ENCODE measurements at places on chromosomes 7 and 10.
A peak's percentile ranks its signal among the peaks of the same experiment; 100 is the strongest.

- no peak for DNase-seq
Measured at GRCh38 chr10:88113657-88114272, 250.3 kb downstream of the PTEN start.

DNA sequence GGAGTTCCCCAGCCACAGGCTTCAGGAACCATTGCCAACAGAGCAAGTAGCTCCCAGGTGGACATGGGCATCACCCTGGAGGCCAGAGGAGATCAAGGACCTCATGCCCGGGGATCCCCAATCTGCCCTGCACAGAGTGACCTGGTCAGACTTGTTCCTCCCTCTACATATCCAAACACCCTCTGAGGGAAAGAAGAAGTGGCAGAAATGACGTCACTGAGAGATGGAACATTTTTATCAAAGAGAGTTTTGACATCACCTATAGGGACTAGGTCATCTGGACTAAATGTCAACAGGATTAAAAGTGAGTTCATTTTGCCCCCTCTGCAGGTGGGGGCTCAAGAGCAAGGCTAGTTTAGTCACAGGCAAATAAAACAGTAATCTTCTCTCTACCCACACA is 273.7 kb downstream of the SKAP2 start:
- no peak for DNase-seq

GRCh38 chr7:111089822-111090426 is 1.0 kb upstream of the LRRN3 start:
- DNase-seq, result peak; percentile 69

GRCh38 chr7:127536394-127536691 is 49.1 kb downstream of the GCC1 start:
- DNase-seq, result no peak

- no peak for DNase-seq
Measured at GRCh38 chr7:144817001-144817400, 18.9 kb downstream of the TPK1 start.

GRCh38 chr7:518630-519483 is 789 bp downstream of the PDGFA start:
- DNase-seq, result peak; percentile 82

- DNase-seq, result no peak
Measured at GRCh38 chr7:37961251-37961650, 40.8 kb downstream of the EPDR1 start.

DNA sequence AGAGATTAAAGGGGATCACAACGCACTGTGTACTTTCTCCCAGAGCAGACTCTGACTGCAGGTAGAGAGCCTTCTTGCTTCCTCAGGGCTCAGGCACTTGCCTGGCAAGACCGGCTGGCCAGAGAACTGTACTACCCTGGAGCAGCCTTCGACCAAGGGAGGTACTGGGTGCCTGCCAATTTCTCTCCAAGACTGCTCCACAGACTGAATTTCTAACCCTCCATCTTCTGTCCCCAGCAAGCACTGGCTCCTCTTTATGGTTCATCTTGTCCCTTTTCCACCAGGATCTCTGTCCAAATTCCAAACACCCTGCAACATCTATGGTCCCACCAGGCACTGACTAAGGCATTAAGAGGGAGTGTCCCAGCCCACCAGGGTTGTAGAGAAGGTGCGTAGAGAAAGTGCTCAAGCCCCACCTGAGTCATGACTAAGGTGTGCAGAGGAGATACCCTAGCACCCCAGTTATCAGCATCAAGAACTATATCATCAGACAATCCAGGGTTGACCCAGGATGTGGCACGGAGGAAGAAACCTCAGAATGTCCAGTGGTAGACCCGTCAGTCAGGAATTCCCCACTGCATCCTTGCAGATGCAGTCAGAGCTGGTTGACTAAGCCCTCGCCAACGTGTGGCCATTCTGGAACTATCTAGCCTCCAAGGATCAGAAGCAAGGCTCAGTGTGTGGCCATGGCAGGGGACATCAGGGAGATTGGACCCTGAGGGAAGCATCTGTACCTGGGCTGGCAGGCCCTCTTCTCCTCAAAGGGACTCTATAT is 60.9 kb upstream of the CAMK2B start:
- no peak for DNase-seq

DNA sequence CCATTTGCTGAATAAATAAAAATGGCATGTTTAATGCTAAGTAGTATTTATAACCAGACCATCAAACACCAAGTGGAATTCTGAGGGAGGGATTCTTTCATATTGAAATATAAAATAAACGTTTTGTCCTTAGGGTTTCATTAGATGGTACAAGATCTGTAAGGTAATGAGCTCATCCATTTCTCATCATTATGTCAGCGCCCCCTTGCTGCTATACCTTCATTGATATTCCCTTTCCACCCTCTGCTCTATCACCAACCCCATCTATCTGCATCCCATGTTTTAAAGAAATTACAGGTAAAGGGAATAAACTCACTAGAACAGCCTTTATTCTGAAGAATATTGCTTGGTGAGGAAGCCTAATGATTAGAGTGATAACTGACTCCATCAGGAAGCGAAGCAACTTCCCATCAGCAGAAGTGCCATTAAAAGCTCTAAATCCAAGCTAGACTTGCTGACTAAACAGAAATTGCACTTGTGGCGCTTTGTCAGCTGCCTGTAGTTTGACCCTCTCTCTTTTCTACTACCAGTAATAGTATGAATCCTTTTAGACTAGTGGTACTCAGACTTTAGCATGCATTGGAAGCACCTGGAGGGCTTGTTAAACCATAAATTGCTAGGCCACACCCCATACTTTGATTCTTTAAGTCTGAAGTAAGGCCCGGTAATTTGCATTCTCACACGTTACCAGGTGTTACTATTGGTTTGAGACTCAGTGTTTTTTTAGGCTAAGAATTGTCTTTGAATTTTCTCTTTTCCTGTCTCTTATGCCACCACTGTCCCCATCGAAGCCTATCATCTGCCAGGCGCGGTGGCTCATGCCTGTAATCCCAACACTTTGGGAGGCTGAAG is 27.5 kb downstream of the ADD3 start:
- DNase-seq, result no peak

- DNase-seq, result no peak
Measured at GRCh38 chr7:77232467-77232866, 32.8 kb upstream of the FGL2 start.

GRCh38 chr10:124918906-124919305 is 23.0 kb upstream of the ZRANB1 start:
- DNase-seq, result no peak

DNA sequence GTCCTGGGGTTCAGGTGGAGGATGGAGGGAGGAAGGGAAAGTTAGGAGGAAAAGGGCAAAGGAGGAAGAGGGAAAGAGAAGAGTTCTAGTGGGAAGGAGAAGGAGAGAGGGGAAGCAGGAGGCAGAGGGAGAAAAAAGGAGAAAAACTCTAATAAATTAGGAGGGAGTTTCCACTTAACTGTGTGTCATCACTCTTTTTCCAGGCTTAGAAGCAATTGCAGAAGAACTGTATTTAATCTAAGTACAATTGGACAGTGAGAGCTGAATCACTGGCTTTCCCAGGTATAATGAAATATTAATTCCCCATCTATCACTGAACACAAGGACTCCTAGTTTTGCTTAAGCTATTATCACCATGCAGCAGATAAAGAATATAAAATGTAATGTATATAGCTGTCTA is 76.8 kb downstream of the CREB3L2 start:
- DNase-seq, result no peak

- no peak for DNase-seq
Measured at GRCh38 chr10:35822316-35822715, 180.2 kb upstream of the FZD8 start.

- peak; percentile 42 for DNase-seq
Measured at GRCh38 chr10:50275650-50276235, 24.4 kb upstream of the ASAH2 start.

DNA sequence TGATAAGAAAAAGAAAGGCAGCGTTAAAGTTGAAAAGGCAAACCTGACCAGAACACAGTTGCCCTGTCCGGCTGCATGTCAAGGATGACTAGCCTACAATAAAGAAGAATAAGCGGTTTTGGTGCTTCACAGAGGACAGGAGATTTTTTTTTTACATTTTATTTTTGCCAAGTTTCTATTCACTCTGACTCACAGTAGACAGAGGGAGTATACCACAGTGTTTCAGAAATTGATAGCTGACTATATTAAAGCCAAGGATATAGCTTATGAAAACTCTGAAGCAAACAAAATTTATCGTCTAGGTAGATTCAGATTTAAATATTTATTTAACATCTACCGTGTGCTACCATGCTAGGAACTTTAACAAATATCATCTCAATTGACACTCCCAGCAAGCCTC is 16.9 kb upstream of the POLR1F start:
- no peak for DNase-seq

GRCh38 chr10:95177429-95177828 is 16.6 kb upstream of the ACSM6 start:
- DNase-seq, result no peak

GRCh38 chr7:95628831-95629439 is 32.6 kb upstream of the PDK4 start:
- DNase-seq, result peak; percentile 34

- no peak for DNase-seq
Measured at GRCh38 chr7:124130-124949, 68.0 kb upstream of the FAM20C start.

- no peak for DNase-seq
Measured at GRCh38 chr7:84040355-84040754, 154.2 kb downstream of the SEMA3A start.

GRCh38 chr7:44867073-44867995 is 18.0 kb downstream of the PURB start:
- peak; percentile 85 for DNase-seq

GRCh38 chr7:105389889-105390288 is 1.2 kb upstream of the SRPK2 start:
- no peak for DNase-seq

- no peak for DNase-seq
Measured at GRCh38 chr10:129470103-129470851, 3.2 kb downstream of the MGMT start.

DNA sequence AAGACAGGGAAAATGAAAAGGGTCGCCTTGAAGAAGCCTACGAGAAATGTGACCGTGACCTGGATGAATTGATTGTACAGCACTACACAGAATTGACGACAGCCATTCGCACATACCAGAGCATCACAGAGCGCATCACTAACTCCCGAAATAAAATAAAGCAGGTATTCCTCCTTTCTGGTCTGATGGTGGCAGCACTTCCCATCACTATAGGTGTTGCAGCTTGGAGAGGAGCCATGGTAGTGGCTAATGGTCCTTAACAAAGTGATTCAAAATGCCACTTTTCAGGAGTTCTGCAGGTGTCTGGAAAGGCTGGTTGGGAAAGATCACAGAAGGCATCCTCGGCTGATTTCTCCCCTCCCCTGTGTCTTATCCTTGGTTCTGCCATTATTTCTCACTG is 22.1 kb downstream of the EXOC4 start:
- peak; percentile 41 for DNase-seq

DNA sequence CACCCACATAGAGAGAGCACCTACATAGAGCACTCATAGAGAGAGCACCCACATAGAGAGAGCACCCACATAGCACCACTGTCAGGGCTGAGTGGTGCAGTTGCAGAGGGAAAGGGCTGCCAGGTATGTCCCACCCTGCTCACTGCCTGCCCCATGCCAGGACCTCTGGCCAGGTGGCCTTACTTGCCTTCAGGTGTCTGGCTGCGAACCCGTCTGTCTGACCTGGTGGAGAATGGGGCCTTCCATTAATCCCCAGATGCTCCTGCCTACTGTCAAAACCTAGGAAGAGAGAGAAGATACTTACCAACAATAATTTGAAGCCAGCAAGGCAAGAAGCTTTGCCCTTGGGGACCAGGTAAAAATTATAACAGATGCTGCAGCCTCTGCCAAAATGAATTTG is 51.1 kb downstream of the INSIG1 start:
- no peak for DNase-seq

DNA sequence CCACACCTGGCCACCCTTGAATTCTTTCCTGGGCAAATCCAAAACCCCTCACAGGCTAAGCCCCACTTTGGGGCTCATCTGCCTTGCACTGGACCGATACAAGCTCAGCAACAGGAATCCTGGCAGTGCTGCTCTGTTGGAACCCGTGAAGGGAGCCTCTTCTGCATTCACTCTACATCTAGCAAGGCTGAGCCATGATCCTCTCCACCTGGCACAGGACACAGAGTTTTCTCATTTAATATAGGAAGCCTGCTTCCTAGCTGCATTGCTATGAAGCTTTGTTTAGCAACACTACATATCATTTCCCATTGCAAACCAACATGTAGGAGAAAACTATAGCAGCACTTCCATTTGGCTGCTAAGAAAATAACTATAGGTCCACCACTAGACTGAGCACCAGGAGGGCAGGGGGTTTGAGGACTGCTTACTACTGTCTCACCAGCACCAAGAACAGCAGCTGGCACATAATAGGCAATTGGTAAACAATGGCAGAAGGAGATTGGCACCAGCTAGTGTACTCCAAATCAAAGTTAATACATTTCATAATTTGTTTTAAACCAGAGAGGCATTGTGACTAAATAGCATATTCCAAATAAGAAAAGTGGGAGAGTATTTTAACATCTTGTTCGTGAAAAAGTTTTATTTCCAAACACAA is 56.1 kb downstream of the CPVL start:
- no peak for DNase-seq

DNA sequence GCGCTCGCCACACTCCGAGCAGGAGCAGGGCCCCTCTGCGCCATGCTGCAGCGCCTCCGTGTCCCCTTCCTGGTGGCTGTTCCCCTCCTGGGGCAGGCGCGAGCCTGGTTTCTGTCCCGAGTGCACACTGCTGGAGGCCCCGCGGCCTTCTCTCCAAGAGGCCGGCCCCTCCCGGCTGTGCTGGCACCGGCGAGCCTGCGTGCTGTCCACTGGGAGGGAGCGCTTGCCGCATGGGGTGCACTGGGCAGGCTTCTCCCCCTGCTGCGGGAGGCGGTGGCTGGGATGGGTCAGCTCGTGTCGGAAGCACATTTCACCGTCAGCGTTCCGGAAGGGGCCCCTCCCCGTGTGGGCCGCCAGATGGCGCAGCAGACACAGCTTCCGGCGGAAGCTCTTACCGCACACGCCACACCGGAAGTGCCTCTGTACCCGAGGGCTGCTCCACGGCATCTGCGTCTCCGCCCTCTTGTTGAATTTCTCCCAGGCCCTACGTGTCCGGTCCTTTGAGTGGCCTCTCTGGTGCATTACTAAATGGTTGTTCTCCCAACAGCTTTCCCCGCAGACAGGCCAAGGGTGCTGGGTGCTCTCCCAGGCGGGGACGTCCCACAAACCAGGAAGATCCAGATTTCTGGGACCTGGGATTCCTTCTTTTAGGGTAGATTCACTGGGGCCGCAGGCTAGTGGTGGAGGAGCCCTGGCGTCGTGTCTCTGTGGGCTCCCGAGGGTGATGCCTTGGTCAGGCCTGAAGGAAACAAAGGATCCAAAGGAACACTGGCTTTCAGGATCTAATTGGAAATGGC is 18.7 kb downstream of the ZNF786 start:
- DNase-seq, result no peak

GRCh38 chr10:31683682-31684081 is 244.9 kb downstream of the ARHGAP12 start:
- no peak for DNase-seq

DNA sequence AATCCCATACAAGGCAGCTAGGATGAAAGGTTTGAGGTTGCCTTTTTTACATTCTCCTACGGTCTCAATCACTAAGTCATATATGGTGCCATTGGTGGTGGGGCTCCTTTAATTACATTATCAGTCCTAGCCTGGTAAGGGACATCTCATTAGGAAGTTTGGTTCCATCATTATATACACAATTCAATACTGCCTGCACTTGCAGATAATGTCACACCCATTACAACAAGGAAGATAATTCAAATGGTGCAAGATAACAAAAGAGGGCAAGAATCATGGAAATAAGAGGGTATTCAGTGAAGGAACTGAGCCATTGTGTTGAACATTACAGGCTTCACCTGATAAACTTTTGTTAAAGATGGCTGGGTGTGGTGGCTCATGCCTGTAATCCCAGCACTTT is 1.7 kb upstream of the TMEM248 start:
- no peak for DNase-seq

GRCh38 chr7:130442601-130443000 is 1.8 kb upstream of the CEP41 start:
- no peak for DNase-seq
